DMS53 (cell line): ENCODE measurements at places on chromosomes 16 and 17.
A peak's percentile ranks its signal among the peaks of the same experiment; 100 is the strongest.

DNA sequence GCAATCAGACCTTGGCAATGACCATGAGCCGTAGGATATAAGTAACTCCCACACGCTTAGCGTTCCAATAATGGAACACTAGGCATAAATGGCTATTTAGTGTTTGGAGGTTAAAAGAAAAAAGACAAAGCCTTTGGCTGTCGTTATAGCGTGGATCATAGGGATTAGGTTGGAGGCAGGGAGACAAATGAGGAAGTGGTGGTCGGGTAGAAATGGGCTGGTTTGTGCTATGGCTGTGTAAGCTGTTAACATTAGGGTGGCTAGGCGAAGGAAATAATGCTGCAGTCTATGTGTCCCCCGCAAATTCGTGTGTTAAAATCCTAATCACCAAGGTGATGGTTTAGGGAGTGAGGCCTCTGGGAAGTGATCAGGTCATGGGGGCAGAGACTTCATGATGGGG is 120.4 kb upstream of the IRX6 start:
- DNase-seq: no peak

DNA sequence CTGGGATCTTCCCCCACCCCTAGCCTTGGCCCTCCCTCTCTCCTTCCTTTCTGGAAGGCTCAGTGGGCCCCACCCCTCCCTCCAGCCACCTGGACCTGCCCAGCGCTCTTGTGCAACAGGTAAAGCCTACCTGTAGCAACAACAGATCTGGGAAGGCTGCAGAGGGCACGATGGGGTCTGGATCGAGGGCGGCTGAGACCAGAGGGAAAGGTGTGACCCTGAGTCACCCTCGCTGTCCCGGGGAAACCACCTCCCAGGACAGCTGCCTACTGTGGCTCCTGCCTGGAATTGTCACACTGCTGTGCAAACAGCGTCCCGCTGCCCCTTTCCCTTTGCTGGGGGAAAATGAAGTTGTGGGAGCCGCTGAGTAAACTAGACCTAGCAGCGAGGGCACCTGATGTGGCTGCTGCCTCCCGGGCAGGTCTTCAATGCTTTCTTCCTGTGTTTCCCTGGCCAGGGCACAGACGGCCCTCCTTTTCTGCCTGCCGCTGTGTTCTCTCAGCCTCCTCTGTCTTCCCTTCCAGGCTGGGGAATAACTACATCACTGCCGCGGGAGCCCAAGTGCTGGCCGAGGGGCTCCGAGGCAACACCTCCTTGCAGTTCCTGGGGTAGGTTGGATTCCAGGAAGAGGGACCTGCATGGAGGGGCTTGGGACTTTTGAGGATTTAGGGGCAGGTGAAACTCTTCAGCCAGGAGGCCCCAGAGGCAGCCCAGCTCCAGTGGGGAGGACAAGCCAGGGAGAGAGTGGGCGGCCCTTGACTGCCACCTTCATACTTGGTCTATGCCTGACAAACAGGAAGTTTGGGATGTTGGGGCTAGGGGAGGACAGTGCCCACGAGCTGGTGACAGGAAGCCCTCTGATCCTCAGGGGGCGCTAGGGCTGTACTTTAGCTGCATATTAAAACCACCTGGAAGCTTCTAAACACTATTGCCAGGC is 22.2 kb upstream of the CYLD start:
- DNase-seq: peak; percentile 67

- DNase-seq: peak; percentile 45
Measured at GRCh38 chr17:62627904-62628633, 599 bp downstream of the MRC2 start.

- DNase-seq: peak; percentile 83
Measured at GRCh38 chr16:66275775-66276428, 90.6 kb upstream of the CDH5 start.

DNA sequence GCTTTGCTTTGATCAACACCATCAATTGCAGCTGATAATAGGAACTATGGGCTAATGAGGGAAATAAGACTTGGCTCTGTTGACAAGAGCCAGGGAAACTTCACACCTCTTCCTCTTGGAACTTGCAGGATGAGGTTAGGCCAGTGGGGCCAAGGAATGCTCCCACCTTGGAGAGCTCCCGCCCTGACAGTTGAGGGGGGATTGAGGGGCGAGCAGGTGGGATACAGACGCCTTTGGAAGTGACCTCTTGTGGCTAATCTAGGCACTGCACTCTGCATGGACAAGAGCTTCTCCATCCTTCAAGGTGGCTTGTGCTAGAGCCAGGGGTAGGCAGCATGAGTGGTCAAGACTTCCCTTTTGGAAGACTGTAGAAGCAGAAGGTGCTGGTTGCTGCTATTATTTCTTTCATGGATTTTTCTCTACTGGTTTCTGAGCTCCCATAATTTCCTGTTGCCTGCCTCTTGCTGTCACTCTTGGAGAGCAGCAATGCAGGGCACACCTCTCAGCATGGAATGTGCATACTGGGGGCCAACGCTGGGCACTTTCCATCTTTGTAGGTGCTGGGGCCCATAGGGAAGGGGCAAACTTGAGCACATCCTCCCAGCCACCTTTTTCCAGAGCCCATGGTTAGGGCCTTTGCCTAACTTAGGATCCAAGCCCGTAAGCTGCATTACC is 2.3 kb upstream of the PHF12 start:
- DNase-seq: peak; percentile 51

DNA sequence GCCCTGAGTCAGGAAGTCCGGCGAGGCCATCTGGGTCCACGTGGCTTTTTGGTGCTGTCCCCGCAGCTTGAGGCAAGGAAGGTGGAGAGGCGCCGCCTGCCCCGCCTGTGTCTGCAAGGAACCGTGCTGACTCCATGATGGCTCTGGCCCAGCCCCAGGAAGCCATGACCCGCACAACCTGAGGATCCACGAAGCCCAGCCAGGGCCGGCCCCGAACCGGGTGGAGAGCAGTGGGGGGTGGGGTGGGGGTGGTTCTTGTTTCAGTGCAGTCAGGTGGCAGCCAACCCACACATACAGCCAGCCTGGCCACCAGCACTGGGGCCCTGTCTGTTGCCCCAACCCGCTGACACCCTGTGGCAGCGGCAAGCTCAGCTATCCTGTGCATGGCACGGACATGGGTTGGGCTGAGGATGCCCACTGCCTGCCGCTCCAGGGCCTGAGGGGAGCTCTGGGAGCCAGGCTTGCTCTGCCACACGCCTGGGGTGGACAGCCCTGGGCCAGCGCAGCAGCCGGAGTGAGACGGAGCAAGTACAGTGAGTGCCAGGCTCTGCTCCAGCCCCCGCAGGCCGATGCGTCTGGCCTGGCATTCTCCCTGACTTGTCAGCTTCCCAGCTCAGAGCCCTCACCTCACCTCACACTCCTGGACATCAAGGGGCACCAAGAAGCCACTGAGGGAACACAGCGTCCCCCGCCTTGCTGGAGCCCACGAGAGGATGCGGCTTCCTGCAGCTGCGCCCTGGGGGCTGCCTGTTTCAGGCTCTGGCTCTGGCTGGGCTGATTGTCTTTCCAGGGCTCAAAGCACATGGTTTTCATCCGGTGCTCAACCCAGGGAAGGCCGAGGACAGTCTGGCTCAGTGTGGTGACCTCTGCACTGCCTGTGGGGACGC is 68.8 kb downstream of the LMF1 start:
- no peak for DNase-seq

- DNase-seq: no peak
Measured at GRCh38 chr17:34626121-34626681, 46.8 kb downstream of the TMEM132E start.

DNA sequence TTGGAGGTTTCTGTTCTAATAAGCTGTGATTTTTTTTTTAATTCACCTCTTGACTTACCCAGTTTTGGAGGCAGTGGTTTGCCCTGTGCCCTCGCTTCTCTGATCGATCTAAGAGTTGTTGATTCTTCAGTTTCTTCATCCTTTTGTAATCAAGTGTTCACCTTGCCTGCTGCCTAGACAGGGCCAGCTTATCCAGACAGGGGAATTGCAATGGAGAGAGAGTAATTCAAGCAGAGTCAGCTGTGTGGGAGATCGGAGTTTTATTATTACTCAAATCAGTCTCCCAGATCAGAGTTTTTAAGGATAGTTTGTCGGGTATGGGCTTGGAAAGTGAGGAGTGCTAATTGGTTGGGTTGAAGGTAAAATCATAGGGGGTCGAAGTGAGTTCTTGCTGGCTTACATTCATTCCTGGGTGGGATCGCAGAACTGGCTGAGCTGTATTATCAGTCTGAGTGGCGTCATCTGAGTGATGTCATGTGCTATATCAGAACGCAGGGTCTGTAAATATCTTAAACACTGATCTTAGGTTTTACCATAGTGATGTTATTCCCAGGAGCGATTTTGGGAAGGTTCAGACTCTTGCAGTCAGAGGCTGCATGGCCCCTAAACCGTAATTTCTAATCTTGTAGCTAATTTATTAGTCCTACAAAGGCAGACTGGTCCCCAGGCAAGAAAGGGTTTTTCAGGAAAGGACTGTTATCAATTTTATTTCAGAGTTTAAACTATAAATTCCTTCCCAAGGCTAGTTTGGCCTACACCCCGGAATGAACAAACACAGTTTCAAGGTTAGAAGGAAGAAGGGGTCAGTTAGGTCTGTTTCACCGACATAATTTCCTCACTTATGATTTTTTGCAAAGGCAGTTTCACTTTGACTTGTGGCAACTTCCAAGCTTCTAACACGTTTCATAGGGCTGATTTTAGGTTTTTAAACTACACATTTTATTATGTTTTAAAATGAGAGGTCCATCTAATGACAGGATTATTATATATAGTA is 21.5 kb upstream of the KCNJ16 start:
- DNase-seq: no peak

DNA sequence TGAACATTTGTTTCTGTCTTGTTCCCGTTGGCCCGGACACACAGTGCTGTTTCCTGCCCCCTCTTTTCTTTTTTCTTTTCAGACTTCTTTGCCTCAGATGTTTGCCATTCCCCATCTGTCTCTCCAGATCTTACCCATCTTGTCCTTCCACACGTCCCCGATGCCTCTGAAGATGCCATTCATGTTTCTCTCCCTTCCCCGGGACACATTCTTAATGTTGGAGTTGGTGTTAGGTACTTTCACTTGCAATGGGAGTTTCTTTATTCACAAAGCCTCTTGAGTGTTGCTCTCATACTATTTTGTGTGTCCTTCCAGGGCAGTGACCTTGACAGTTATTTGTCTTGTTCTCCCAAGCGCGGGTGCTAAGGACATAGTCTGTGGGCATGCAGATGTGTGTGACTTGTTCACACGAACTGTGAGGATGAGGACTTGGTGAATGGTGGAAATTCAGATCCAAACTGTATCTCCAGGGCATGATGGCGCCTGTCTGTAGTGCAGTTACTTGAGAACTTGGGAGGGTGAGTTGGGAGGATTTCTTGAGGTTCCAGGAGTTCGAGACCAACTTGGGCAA is 8.3 kb downstream of the SEC14L1 start:
- no peak for DNase-seq

GRCh38 chr16:87620201-87620495 is 17.8 kb downstream of the JPH3 start:
- DNase-seq: no peak

DNA sequence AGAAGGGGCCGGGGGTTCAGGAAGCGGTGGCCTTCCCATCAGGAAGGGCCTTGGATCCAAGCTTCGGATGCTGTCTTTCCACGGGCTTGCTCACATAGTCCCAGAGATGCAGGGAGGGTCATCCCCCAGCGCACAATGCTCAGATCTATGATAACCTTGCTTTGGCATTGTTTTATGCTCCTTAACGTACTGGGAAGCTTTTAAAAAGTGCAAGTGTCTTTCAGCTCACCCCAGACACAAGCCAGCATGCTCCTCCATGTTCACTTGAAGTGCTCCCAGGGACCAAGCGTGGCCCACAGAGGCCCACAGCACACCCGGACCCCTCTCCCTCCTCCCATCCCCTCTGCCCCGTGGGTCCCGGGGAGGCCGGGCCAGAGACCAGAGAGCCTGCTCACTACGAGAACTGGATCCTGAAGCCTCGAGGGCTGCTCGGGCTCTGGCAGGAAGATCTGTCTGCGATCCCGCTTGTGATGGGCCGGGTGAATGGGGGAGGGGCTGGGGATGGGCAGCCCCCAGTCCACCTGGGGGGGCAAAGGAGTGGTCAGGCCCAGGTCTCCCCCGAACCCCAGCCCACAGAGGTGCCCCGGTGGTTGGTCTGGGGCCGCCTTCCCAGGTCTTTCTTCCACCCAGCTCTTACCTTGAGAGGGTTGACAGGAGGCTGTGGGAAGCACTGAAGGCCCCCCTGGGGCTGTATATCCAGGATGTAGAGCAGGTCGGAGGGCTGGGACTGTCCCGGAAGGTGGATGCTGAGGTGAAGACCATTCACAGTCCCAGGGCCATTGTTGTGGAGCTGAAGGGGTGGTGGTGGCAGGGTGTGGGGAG is 11.8 kb upstream of the FAM171A2 start:
- DNase-seq: peak; percentile 68

GRCh38 chr17:16491131-16491702 is 776 bp downstream of the LRRC75A start:
- peak; percentile 62 for DNase-seq

DNA sequence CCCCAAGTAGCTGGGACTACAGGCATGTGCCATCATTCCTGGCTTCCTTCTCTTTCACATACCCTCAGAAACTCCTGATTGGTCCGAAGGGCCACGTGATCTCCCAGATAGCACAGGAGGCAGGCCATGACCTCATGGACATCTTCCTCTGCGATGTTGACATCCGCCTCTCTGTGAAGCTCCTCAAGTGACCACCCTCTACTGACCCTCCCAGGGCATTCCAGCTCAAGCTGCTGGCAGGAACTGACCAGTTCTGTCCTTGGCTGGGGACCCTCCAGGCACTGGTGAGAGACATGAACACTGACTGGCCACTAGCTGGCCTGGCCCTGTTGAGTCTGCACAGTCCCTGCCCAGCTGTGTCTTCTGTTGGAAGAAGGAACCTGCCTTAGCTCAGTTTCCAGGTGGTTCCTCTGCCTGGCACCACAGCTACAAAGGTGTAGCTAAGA is 5.6 kb downstream of the ERAL1 start:
- DNase-seq: no peak

DNA sequence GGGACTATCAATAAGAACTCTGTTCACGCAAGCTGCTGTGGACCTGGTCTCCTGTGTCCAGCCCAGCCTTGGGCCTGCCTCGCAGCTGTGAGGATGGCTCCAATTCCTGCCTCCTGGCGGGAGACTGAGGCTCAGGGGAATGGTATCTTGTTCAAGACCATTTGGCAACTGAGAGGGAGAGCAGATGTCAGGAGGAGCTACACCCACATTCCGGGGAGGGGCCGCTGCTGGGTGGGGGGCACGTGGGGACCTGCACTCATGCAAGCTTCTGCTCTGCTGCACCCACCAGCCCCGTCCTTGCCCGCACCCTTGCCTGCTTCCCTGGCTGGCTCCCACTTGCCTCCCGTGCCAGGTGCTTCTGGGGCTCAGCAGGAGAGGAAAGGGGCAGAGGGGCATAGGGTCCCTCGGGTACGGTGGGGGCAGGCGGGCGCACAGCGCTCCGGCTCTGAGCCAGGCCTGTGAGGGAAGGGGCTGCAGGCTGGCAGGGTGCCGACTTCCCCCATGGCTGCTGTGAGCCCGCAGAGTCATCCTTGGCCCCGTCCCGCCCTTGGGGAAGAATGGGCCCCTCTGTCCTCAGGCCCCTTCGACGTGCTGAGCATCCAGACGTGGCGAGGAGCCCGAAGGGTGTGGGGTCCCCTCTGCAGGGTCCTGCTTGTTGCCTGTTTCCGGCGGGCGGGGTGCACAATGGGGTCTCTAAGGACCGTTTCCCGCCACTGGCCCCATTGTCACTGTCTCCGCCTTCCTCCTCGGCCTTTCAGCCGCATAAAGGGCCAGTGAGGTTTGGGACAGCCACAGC is 2.7 kb downstream of the METRN start:
- no peak for DNase-seq

- peak; percentile 54 for DNase-seq
Measured at GRCh38 chr16:69725480-69726312, 664 bp downstream of the NQO1 start.

- DNase-seq: no peak
Measured at GRCh38 chr17:57761887-57762286, 16.8 kb upstream of the CCDC182 start.

- no peak for DNase-seq
Measured at GRCh38 chr17:50218071-50218759, 16.8 kb upstream of the COL1A1 start.
